ENCODE measurements at places on chromosomes 13 and 19.

DNA sequence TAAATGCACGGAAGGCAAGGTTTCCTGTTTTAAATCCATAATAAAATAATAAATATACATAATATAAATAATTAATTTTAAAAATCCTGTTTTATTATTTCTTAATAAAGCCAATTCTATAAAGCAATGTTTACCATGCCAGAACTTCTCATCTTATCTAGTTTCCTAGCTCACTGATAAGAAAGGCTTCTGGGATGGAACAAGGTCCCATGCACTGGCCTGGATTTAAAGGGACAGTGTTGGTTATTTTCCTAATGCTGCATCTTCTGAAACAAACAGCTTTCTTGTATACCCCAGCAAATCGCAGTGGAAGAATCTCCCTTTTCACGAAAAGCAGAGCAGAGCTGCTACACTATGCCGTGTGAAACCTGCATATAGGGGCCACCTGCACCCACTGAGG lies 68.8 kb downstream of the LNX2 start:
- no peak for DNase-seq

GRCh38 chr13:99463646-99464397 lies 37.5 kb upstream of the TM9SF2 start:
- no peak for DNase-seq

DNA sequence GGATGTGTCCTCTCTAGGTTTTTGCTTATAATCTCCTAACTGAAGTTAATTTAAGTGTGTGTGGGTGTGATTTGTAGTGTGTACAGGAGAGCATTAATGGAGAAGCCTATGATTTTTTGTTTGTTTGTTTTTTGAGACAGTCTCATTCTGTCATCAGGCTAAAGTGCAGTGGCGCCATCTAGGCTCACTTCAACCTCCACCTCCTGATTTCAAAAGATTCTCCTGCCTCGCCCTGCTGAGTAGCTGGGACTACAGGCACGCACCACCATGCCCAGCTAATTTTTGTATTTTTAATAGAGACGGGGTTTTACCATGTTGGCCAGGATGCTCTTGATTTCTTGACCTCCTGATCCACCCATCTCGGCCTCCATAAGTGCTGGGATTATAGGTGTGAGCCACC lies 20.6 kb downstream of the ZNF701 start:
- DNase-seq = no peak

- no peak for DNase-seq
These were observed 331.3 kb downstream of the NDFIP2 start for GRCh38 chr13:79812070-79812850.

- no peak for DNase-seq
These were observed 733 bp upstream of the ENOX1 start for GRCh38 chr13:43787518-43787891.

GRCh38 chr13:25819856-25820530 lies 231.8 kb downstream of the SHISA2 start:
- no peak for DNase-seq

DNA sequence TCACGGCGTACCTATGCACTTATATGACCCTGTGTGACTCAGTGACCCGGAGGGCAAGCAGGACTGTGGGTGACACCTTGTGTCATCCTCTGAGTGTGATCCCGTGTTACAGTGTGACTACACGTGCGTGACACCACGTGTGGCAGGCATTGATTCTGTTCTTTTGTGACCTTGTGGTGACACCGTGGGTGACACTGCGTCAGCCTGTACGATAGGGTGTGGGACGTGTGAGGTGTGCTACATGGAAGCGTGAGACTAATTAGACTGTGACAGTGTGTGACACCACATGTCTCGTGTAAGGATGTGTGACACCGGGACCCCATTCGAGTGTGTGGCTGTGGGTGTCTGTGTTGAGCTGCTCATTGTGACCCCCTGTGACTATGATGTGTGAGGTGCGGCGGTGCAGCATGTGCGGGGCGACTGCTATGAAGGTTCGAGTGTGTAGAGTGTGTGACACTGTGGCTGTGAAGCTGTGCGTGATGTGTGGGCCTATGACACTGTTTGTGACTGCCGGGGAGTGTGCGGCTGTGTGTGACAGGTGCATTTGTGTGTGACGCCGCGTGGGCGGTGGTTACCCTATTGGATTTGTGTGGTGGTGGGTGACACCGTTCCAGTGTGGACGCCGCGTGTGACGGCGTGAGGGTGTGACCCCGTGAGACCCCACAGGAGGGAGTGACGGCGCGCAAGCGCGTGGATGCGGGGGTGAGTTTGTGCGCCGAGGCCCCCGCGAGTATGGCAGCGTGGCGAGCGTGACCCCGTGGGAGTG lies 399 bp upstream of the SPTBN4 start:
- no peak for DNase-seq

GRCh38 chr13:49838989-49839388 lies 46.5 kb upstream of the KPNA3 start:
- no peak for DNase-seq

GRCh38 chr19:45663800-45664199 lies 4.2 kb upstream of the GIPR start:
- DNase-seq = no peak

- DNase-seq = no peak
These were observed 92.1 kb downstream of the GPC6 start for GRCh38 chr13:93318534-93319254.

GRCh38 chr13:53499576-53500133 lies 471.0 kb downstream of the OLFM4 start:
- DNase-seq = no peak

DNA sequence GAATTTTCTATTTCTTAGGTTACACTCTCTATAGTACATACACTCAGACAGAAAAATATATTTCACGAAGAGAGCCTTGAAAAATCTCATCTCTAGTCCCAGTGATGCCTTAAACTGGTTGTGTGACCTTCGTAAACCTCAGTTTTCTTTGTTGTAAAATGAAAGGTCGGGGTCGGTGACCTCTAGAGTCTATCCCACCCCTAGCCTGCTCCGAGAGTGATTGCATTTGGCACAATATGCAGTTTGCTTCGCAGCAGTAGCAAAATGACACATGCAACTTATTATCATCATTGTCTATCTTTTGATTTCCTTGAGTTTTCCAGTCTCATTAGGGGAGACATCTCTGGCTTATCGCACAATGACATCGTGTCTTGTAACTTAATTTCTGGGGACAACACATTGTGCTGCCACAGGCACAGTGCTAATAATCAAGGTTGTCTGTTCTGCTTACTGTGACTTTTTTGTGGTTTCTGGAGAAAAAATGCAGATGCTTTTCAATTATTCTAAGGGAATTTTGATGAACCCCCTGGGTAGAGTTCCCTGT lies 115.0 kb downstream of the GGACT start:
- DNase-seq = no peak

DNA sequence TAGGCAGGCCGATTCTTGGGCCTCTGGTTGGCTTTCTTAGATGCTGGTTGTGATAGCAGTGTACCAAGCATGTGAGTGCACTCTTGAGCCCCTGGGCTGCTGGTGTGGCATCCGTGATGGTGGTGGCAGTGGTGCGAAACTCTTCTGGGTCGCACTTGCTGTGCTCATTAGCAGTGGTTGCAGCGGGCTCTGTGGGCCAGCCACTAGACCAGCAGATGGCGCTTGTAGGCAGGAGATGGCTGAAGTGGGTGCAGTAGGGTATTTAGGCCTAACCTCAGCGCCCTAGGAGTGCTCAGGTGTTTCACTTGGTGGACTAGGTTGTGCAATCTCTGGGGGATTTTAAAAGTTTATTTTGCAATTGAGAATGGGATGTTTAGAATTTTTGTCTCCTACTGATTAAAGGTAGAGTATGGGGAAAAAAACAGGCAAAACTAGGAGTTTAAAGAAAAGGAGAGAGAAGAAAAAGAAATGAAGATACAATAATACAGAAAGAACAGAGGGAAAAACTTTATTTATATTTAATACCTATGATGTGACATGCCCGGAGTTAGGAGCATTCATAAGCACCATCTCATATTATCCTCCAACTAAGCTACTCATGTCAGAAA lies 4.3 kb upstream of the ZNF17 start:
- DNase-seq = no peak

- peak; percentile 67 for DNase-seq
These were observed 7.0 kb downstream of the ARMC6 start for GRCh38 chr19:19040417-19040816.

DNA sequence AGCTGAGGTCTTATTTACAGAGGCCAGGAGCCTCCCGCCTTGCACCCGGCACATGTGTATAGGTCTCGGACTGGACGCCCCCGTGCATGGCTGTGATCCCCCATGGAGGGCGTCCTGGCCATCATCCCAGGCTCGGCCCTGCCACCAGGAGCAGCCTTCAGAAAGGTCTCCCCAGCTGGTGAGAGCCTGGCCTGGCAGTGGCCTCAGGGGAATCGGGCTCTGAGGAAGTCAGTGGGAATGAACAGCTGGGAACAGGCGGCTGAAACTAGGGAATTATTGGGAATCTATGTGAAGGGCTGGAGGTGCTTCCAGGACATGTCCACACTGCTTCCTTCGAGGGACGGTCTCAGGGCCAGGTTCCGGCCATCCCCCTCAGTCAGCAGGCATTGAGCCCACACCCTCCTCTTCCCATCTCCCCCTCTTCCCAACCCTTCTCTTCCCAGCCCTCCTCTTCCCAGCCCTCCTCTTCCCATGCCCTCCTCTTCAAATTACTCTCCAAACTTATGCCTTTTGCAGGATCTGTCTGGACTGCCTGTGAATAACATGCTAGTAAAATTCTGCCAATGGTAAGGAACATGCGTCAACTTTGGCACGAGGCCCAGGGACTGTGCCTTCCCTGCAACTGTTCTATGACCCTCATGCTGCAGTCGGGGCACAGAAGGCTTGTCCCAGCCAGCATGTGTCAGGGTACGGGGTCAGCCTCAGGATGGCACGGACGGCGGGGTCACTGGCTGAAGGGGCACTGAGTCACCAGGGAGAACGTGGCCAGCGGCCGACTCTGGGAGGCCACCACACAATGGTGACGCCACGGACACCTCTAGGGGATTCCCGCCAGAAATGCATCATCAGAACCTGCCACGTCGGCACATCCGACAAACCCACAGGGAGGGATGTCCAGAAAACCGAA lies 24.2 kb upstream of the C13orf46 start:
- peak; percentile 10 for DNase-seq

- DNase-seq = no peak
These were observed 241.6 kb downstream of the DCLK1 start for GRCh38 chr13:35889560-35889959.

GRCh38 chr19:50994129-50994528 lies 7.3 kb downstream of the KLK8 start:
- DNase-seq = no peak

GRCh38 chr13:73496711-73497110 lies 437.9 kb downstream of the KLF5 start:
- no peak for DNase-seq

Measured in BJ (cell line).